ENCODE measurements at places on chromosomes 12 and 14. TPM values are rescaled to one million over a fixed set of nuclear protein-coding genes. Genes with fewer than 3 reads are reported as not detected.

The PEBP1 gene
- 151 TPM for polyA plus RNA-seq

The RTL1 gene
- polyA plus RNA-seq, result not detected

The HAL gene
- polyA plus RNA-seq, result 0.06 TPM

The PTGER2 gene
- 56.9 TPM for polyA plus RNA-seq

The LRP1-AS gene
- polyA plus RNA-seq, result not detected

The PNN gene
- polyA plus RNA-seq, result 19.7 TPM

The AP5M1 gene
- 38.5 TPM for polyA plus RNA-seq

The KRT6B gene
- polyA plus RNA-seq, result not detected

The NYNRIN gene
- polyA plus RNA-seq, result 10.5 TPM

The MIP gene
- polyA plus RNA-seq, result not detected

DNA sequence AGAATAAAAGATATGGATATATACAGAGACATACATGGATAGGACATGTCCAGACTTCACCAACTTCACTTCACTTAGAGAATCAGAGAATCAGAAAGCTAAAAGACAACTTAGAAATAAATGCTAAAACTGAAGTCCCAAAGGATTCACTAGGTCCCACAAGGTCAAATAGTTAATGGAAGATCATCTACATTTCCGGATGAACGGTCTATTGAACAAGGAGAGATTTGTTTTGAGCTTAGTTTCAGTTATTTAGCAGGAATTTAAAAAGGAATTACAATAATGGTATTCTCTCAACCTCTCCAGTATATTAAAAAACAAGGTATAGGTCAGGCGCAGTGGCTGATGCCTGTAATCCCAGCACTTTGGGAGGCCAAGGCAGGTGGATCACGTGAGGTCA lies 187.0 kb downstream of the MED13L start:
- no peak for DNase-seq

DNA sequence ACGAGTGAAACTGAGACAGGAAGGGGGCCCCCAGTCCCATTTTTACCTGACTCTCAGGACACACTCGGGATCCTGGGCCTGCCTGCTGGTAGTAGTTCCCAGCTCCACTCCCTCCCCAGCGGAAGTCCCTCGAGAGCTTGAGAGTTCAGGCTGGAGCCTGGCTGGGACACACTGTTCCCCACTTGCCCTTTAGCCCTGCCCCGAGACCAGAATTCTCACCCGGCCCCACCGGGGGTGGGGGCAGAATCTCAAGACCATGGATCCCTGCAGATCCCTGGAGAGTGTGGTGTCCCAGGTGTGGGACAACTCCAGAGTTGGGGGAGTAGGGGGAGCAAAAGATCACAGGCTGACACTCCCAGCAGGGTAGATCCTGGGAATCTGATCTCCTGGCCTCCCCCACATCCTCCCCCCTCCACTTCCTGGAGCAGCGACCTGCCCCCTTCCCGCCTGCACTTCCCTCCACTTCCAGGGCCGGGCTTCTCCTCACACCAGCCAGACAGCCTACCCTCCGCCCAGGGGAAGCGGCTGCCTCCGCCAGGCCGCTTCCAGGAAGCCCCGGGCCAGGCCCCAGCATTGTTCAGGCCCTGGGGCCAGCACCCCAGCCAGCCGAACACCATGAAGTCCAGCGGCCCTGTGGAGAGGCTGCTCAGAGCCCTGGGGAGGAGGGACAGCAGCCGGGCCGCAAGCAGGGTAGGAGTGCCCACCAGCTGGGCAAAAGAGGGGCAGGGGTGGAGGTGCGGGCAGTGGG lies at the start of gene TNS2:
Gene TNS2, plus strand, starts transcription at position 495 of the 748 bp plus-strand sequence. Its CDS starts 121 bp downstream, at position 616.
- no peak for DNase-seq

- DNase-seq, result no peak
Measured at GRCh38 chr12:24551163-24551786, 397.6 kb downstream of the BCAT1 start.

DNA sequence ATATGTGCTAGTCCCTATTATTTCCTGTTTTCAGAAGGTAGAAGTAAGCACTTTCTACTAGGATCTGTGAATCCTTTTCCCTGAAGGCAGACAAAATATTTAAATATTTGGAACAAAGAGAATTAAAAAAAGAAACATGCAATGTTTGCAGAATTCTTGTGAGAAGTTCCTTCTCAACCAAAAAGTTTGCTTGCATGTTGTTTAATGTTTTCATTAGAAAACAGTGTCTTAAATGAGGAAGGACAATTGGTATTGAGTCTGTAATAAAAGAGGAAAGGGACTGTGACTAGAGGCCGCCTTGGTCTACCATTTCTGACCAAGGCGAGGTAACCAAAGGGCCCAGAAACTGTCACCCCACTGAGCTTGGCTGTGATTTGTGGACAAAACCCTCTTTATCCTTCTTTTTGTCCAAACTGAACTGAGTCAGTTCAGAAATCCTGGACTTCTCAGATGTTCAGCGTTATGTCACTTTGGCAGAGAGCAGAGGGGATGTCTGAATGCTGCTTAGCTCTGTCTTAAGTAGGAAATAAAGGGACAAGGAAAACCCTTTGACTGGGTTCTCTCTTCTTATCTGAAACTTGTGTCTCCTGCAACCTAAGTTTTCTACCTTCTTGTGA lies 129.8 kb upstream of the CPM start:
- no peak for DNase-seq

- no peak for DNase-seq
Measured at GRCh38 chr12:65184858-65185229, 15.5 kb downstream of the LEMD3 start.

DNA sequence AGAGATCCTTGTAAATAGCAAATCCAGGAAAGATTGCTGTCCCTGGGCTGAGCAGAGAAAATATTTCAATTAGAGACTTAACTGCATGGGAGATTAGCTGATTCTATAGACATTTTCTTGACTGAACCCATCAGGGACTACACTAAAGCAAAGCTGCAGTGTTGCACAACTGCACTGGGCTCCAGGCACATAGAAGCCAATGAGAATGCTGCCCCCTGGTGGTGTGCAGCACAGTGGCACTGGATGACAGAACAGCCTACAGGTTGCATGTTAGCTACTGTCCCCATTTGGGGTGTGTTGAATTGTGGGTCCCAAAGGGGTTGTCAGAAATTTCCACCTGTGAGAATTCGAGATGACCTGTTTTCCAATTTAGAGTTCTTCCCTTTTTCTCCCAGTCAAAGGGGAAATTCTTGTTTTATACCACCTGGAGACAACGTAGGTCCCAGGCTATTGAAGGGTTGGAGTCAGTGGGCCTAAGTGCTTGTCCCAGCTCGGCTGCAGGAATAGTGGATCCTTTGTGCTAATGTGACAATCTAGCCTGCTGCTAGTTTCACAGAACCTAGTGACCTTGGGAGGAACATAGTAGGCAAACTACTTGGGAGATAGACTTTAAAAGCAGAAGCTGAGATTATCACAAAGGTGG lies 114.7 kb downstream of the SLC8A3 start:
- peak; percentile 24 for DNase-seq

DNA sequence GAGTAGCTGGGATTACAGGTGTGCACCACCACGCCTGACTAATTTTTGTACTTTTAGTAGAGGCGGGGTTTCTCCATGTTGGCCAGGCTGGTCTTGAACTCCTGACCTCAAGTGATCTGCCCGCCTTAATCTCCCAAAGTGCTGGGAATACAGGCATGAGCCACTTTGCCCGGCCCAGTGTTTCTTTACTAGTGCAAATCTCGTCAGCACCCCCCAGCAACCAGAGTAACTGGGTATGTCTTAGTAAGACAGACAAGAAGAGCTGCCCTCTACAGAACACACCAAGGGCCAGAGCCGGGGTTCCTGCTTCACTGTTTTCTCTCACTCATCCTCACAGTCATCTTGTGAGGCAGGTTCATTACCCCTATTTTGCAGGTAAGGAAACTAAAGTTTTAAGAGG lies 78.5 kb upstream of the GPR68 start:
- DNase-seq, result no peak

DNA sequence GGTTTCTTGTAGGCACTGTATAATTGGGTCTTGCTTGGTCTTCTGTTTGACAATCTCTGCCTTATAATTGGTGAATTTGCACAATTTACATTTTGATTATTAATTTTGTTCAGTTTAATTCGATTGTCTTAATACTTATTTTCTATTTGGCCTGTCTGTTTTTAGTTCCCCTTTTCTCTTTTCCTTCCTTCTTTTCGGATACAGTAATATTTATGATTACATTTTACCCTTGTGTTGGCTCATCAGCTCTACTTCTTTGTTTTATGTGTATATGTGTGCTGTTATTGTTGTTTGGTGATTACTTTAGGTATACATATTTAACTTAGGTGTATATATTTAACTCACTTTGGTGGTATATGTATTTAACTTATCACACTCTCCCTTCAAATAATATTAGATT lies 12.8 kb upstream of the BEGAIN start:
- no peak for DNase-seq

DNA sequence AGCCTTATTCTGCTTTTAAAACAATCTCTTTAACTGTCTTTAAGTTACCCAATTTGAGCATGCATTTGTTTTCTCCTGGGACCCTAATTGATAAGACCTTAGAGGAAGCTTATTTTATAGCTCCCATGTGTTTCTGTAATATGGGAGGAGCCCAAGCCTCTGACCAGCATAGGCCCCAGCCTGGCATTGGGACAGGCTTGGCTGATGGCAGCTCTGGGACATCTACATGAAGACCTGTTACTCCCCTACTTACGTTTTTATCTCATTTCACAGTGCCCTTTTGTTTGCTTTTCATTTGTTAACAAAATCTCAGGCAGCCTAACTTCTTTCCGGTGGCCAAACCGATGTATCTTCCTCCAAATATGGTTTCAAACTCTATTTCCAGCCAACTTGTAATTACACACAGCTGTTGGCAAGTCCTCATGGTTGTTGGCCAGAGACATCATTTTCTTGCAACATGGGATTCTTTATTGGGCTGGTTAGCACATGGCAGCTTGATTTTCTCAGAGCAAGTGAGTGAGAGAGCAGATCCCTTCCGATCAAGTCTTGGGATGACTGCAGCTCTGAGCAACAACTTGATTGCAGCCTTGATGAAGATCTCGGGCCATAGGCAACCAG lies 1117.5 kb downstream of the AACS start:
- no peak for DNase-seq

DNA sequence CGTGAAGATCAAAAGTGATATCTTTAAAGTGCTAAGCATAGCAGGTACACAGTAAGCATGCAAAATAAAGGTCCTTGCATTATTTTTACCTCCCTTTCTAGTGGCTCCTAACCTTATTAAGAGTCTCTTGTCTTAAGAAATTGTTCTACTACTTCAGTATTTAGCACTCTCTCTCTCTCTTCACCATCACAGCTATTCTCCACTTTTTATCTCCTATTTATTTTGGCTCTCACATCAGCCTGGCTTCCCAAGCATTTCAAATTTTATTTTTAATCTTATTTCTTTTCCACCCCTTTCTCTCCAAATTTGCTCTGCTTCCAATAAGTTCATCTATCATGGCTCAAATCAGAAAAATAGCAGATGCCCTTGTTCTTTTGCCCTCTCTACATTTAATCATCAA lies 212.6 kb downstream of the RAD51B start:
- DNase-seq, result no peak

DNA sequence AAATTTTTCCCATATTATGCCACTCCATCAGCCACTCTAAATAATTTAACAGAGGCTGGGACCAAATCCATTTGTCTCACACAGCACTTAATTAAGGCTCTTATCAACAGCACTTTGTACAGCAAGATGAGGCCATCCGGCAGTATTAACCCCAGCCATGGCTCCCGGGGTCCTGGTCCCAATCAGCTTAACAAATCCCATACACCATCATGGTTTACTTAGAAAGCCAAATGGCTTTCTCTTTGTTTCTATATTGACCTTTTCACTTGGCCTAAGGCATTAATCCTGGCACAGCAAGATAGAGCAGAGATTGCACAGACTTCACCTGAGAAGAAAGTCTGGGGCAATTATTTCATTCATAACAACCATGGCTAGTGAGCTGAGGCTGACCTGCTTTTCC lies 38.6 kb downstream of the SPTSSA start:
- DNase-seq, result no peak

DNA sequence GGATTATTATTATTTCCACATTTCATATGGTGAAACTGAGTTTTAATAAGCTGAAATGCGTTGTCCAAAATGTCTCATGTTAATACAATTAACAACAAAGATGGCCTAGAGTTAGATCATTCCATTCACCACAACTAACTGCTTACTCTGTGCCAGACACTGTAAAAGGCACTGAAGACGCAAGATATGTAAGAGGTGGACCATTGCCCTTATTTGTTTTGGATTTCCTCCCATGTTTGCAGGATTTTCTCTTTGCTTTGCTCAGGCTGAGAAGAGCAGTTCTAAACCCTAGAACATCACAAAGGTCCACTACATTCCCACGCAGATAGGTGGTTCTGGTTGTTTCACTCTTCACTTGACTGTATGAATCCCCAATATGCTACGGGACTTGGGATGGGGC lies 324.4 kb upstream of the KITLG start:
- no peak for DNase-seq

DNA sequence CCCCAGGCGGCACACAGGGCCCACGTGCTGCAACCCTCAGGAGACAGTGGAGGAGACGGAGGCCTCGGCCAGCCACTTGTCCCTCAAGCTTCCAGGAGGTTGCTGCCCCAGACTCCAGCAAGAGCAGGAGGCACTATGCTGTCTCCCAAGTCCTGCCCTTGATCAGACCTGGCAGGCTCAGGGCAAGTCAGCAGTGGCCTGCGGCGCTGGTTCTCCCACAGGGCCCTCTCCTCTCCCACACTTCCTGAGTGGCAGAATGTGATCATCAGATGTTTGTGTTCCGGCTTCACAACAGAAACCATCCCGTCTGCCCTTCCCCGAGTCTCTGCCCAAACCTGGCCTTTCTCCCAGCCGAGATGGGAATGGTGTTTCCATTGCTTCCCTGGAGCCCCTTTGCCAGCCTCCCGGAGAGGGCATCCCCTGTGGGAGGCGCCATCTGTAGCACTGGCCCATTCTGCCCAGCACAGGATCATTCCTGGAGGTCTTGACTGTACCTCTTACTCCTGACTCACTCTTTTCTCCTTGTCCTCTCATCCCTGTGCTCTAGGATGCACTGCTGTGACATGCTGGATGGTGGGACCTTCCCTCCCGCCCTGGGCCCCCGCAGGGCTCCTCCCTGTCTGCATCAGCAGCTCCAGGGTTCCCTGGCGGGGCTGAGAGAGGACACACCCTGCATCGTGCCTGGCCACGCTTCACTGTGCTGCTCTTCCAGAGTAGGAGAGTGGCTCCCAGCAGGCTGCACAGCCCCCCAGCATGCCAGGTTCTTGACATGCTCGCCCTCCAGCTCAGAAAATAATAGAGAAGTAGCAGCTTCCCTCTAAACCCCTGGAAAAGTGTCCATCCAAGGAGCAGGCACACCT lies 114.7 kb upstream of the FKBP4 start:
- DNase-seq, result no peak
